ENCODE measurements at places on chromosomes 16 and 17. TPM values are rescaled to one million over a fixed set of nuclear protein-coding genes. Genes with fewer than 3 reads are reported as not detected.

PRSS36 gene
- total RNA-seq = 3.0 TPM

CCL17 gene
- not detected for total RNA-seq

CD300LB gene
- total RNA-seq = 0.19 TPM

FAM20A gene
- total RNA-seq = 4.6 TPM

PPP1R27 gene
- total RNA-seq = not detected

CD79B gene
- 6.9 TPM for total RNA-seq

DNASE1L2 gene
- total RNA-seq = 0.49 TPM

DNA sequence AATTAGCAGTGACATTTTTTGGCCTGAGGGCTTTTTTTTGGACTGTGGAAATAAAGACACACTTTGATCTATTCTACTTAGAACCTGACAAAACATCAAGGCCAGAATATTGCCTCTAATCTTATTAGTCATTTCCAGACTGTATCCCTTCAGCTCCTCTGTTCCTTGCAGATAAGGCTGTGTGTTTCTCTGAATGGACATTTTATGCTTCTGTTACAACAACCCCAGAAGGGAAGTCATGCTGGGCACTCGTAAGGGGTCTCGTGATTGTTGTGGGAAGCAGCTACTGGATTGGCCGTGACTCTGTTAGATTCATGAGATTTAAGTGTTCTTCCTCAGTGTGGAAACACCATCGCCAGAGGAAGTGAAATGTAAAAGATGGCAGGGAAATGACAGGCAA is 31.6 kb upstream of the HS3ST2 start:
- no peak for DNase-seq

DNA sequence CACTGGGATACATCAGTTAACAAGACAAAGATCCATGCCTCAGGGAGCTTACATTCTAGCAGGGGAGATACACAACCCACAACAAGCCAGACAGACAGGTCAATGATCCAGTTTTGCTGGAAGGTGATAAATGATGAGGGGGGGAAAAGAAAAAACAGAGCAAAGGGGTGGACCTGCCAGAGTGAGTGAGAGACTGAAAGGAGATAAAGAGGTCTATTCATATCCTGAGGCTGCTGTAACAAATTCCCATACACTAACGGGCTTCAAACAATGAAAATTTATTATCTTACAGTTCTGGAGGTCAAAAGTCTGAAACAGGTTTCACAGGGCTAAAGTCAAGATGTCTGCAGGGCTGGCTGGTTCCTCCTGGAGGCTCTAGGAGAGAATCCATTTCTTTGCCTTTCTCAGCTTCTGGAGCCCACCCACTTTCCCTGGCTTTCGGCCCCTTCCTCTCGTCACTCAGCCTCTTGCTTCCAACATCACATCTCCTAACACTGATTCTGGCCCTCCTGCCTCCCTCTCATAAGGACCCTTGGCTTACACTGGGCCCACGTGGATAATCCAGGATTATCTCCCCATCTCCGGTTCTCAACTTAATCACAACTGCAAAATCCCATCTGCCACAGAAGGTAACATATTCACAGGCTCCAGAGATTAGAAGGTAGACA is 81.5 kb downstream of the GAS7 start:
- DNase-seq = no peak

GRCh38 chr17:10316801-10317542 is 55.8 kb downstream of the MYH13 start:
- peak; percentile 84 for DNase-seq

- DNase-seq = peak; percentile 82
These were observed 759 bp downstream of the ALKBH5 start for GRCh38 chr17:18184143-18185031.

DNA sequence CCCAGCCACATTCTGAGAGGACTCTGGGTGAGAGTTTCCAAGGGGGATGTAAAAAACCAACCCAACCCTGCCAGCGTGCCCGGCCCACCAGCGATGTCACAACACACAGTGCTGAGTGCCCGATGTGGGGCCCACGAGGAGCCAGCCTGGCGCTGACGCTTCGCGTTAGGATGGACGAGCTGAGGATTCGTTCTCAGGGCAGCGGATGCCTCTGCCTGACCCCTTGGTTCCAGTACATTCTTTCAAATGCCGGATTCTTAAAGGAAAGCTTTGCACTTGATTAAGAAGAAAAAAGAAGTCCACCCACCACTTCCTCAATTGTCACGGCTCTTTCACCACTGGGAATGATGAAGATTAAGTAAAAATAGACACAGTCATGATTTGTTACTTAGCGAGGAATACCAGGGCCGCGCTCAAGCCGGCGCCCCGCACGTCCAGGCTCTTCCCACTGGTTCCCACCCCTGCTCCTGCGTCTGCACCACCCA is 79.4 kb downstream of the IRF8 start:
- peak; percentile 69 for DNase-seq

- no peak for DNase-seq
These were observed 313.1 kb upstream of the TNRC6C start for GRCh38 chr17:77645072-77646045.

GRCh38 chr17:39709998-39710964 is 10.4 kb downstream of the ERBB2 start:
- DNase-seq = no peak

DNA sequence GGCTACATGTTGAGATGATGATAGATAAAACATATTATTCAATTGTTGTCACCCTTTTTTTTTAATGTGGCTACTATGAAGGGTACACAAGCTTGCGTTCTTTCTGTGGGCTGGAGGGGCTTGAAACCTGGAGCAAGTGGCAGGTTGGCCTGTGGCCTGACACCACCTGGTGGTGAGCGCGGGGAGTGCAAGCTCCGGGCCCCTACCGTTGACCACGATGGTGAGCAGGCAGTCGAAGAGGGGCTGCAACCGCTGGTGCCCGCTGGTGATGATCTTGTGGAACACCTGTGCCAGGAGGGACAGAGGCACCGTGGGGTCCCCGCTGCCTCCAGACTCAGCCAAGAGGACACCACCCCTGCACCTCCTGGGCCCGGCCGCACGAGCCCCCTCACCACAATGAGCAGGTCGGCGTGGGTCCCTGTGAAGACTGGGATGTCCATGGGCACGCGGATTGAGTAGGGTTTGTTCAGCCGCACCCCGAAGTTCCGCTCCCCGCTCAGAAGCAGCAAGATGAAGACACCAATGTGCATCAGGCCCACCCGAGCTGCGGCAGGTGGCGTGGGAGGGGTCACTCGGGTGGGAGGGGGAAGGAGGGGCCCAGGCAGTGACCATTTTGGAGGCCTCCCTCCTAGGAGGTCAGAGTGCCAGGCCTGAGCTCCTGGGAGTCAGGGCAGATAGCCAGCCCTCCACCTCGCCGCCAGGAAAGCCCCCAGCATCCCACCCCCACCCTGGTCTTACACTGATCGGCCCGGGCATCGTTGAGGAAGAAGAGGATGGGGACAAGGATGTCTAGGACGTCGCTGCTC is 14.4 kb downstream of the HID1 start:
- DNase-seq = peak; percentile 82

GRCh38 chr17:859061-859823 is 77.1 kb downstream of the MRM3 start:
- DNase-seq = no peak

DNA sequence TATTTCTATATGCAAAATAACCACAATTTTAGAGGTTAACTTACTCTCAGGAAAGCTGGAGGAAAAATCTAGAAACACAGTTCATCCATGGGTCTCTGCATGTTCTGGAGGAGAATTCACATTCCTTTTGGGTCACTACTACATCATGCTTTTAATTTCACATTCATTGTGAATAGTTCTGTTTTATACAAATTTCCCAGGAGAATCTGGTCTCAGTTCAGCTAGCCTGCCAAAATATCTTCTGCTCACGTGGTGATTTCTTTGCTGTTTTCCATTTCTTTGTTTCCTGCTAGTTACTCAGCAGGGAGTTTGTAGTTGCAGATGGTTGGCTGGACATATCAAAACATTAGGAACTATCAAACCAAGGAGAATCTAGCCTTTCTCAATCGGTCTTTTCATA is at the start of gene ABCA9:
TSS of gene ABCA9 (minus strand) at position 106 of the 400 bp plus-strand sequence. CDS start 9,801 bp downstream, outside the sequence.
- no peak for DNase-seq

- no peak for DNase-seq
These were observed 35.3 kb downstream of the B9D1 start for GRCh38 chr17:19327031-19327783.

DNA sequence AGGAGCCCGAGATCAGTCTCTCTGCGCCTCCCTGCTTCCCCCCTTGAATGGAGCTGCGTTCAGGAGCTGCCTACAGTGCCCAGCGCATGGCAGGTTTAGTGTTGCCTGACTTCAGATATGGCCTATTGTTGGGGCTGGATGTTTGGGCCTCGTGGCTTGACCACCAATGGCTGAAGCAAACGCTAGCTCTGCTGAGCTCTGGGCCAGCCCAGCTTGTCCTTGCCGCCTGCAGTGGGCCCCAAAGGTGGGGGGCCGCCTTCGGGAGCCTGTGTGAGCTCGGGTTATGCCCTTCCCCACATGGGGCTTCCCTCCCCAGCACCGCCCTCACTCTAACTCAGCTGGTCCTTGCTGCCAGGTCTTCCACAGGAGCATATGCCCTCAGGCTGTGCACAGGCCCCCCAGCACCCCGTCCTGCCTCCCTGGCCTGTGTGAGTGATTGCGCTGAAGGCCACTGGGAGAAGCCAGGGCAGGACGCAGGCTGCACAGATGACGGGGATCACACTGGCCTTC is 2.0 kb upstream of the METTL26 start:
- no peak for DNase-seq

GRCh38 chr16:24463196-24463945 is 76.0 kb upstream of the RBBP6 start:
- no peak for DNase-seq

DNA sequence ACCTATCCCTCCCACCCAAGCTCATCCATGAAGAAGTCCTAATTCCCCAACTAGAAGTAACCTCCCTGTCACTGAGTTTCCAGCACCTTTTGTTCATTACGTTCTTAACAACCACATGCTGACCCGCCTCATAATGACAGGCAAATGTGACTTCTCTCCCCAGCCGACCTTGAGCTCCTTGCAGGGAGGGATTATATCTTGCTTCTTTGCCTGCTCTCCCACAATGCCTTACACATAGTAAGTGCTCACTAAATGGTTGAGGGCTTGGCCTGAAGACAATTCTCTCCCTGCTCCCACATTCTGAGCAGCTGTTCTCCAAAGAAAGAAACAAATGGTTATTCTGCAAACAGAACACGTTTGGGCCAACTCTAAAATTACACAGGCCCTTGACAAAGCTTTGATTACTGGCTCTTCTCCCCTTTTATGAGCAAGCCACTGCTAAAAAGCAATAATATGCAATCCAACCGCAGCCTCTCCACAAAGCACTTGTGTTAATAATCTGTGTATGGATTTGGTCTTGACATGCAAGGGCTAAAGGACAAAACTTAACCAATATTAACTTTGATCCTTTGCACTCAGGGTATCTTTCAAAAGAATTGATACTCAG is 23.2 kb downstream of the SLC39A11 start:
- no peak for DNase-seq

- no peak for DNase-seq
These were observed 9.9 kb upstream of the CCL5 start for GRCh38 chr17:35889818-35890773.

DNA sequence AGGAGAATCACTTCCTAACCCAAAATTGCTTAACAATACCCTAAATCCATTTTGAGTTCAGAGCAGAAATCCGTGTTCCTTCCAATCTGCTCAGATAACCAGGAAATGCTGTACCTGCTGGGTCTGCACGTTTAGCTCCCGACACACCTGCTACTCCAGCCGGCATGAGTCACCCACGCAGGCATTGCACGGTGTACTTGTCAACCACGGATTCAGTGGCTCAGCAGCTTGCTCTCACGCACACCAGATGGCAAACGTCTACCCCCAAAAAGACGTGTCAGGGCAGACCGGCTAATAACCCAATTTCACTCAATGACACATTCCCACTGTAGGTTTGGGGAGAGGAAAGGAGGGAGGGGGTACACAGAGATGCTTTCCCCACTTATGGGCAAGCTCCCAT is 468.1 kb downstream of the SOX9 start:
- DNase-seq = no peak

DNA sequence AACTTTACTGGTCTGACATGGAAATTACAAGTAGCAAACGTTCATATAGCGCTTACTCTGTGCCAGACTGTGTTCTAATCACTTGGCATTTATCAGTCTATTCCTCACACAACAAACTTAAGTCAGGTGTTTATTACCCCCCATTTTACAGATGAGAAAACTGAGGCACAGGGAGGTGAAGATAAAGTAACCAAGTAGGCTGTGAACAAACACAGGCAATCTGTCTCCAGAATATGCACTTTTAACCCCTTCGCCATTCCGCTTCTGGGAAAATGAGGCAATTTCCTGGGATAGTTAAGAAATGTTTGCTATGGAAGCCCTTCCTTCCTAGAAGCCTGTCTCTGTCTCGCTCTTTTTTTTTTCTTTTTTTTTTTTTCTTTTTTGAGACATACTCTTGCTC is 12.2 kb upstream of the CXCL16 start:
- no peak for DNase-seq

DNA sequence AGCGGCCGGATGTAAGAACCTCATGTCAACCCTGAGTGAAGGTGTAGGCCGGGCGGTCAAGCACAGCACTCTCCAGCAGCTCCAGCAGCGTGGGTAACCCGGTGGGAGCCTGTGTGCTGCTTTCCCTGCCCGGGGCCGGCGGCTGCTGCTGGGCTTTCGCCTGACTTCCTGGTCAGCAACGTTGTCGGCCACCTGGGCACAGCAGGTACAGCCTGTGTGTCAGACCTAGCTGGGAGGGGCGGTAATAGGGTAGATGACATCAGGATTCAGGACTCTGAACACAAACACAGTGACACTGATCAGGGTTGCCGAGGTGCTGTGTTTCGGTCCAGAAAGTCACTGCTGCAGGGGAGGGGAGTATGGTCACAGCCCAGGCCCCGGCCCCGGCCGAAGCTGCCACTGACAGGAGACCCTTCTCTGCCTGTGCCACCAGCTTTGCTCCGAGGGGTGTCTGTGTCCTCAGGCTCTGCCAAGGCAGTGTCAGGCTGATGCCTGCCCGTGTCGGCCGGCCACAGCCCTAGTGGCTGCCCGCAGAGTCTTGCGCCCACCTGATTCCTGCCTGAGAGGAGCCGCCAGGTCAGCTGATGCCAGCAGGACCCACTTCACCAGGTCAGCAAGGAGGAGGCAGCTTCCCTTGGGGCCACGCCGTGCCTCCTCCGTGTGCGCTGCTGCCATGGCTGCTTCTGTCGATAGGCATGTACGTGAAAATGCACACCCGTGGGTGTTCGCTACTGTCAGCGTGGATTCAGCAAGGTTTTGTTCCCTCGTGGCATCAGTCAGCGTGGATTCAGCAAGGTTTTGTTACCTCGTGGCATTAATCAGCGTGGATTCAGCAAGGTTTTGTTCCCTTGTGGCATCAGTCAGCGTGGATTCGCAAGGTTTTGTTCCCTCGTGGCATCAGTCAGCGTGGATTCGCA is 9.2 kb downstream of the RAB40C start:
- no peak for DNase-seq

- DNase-seq = no peak
These were observed 88.4 kb upstream of the GNAO1 start for GRCh38 chr16:56102906-56103305.

GRCh38 chr17:39094607-39095308 is 56.7 kb downstream of the PLXDC1 start:
- DNase-seq = no peak

GRCh38 chr17:81082177-81083073 is 47.5 kb downstream of the BAIAP2 start:
- no peak for DNase-seq
